ENCODE measurements at places on chromosomes 4 and X.

DNA sequence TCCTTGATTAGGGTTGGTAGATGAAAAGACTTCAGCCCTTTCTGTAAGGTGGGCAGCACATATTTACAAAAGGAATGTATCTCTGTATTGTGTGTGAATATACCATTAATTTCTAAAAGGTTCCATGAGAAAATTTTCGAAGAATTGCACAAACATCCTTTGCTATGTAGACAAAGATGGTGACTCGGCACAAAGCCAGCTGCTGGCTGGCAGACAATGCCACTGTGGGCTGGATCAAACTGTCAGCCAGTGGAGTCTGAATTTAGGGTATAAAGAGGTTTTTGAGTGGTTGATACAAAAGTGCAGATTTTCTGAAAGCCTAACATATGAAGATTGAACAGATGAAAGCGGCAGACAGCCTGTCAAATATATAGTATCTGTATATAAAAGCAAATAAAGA lies 5.6 kb upstream of the TXK start:
- no peak for DNase-seq

GRCh38 chrX:135713795-135714194 lies 356 bp downstream of the CT45A1 start:
- DNase-seq: no peak

GRCh38 chr4:10160281-10160856 lies 43.8 kb upstream of the WDR1 start:
- DNase-seq: no peak

GRCh38 chr4:116877069-116877468 lies 208.3 kb downstream of the TRAM1L1 start:
- DNase-seq: no peak

- peak; percentile 6 for DNase-seq
Observed at GRCh38 chr4:158484173-158484885, 37.4 kb upstream of the RXFP1 start.

- no peak for DNase-seq
Observed at GRCh38 chr4:154315741-154316140, 175.9 kb downstream of the DCHS2 start.

DNA sequence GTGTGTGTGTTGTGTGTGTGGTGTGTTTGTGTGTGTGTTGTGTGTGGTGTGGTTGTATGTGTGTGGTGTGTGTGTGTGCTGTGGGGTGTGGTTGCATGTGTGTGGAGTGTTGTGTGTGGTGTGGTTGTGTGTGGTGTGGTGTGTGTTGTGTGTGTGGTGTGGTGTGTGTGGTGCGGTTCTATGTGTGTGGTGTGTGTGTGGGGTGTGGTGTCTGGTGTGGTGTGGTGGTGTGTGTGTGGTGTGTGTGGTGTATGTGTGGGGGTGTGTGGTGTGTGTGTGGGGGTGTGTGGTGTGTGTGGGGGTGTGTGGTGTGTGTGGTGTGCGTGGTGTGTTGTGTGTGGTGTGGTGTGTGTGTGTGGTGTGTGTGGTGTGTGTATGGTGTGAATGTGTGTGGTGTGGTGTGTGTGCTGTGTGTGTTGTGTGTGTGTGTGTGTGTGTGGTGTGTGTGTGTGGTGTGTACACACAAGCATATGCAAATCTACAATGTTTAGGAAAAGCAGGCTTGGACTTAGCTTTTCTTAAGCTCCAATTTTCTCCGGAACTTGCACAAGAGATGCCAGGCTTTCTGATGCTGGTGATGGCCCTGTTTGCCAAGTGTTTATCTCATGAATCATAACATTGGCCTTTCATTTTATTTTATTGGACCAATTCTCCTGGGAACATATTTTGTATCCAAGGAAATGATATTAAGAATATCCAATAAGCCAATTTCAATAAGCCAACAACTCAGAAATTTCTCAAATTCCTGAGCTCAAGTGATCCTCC lies 148.7 kb downstream of the SPATA18 start:
- DNase-seq: no peak

GRCh38 chr4:77036206-77036605 lies 39.6 kb downstream of the CCNI start:
- DNase-seq: peak; percentile 89

DNA sequence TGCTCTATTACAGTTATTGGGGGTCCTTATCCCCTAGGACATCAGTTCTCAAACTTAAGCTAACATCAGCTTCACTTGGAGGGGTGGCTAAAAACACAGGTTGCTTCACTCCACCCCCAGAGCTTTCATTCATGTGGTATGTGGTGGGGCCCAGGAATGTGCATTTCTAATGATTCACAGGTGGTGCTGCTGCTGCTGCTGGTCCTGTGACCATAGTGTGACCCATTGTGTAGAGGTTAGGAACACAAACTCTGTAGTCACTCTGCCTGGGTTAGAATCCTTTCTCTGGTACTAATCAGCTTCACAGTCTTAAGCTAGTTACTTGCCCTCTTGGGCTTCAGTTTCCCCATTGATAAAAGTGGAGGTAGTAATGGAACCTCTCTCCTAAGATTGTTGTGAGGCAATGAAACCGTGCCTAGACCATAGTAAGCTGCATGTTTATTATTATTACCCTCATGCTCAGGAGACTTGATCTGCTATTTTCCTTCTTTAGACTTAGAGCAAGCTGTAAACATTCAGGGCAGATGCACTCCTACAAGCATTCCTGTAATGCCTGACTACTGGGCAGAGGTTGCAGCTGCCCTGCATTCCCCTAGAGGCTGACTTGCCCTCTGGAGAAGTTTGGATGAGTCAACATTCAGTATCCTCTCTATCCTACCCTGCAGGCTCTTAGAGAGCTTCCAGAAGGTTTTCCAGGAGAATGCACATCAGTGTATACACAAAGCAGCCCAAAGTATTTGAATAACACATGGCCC lies 94.1 kb upstream of the ACSL4 start:
- DNase-seq: no peak

GRCh38 chr4:123127875-123128274 lies 205.5 kb upstream of the NUDT6 start:
- no peak for DNase-seq

GRCh38 chrX:33175201-33175600 lies 36.1 kb downstream of the DMD start:
- DNase-seq: no peak

- DNase-seq: no peak
Observed at GRCh38 chr4:41600243-41600912, 62.4 kb downstream of the LIMCH1 start.

GRCh38 chr4:87388901-87389300 lies 2.1 kb downstream of the HSD17B11 start:
- no peak for DNase-seq

- DNase-seq: no peak
Observed at GRCh38 chr4:99615170-99615820, 40.7 kb downstream of the MTTP start.

DNA sequence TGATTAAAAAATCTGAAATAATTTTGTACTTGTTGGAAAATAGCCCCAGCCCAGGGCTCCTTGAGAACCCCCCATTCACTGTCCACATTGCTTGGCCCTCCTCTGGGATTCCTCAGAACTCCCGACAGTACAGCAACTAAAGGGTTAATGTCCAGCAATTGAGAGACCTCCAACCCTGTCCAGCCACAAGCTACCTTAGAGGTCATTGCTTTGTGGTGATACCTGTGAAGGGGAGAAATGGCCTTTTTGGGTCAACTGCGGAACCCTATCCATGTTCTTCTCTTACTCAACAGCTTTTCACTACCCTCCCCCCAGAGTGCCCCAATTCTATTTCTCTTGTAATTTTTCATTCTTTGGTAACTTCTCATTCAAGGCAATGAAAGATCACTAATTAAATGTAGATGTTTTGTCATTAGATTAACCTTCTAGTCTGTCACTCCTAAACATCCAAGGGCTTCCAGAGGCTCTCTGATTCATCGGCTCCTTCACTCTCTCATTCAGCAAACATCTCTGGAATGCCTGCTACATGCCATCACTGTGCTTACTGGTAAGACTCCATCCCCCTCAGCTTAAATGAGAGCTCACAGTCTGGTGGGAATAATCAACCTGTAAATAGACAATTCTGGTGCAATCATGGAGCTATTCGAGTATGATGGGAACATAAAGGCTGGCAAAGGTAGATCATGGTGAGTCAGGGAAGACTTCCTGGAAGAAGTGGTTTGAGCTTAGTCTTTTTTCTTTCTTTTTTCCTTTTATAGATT lies 241.4 kb upstream of the PGRMC2 start:
- peak; percentile 99 for DNase-seq

DNA sequence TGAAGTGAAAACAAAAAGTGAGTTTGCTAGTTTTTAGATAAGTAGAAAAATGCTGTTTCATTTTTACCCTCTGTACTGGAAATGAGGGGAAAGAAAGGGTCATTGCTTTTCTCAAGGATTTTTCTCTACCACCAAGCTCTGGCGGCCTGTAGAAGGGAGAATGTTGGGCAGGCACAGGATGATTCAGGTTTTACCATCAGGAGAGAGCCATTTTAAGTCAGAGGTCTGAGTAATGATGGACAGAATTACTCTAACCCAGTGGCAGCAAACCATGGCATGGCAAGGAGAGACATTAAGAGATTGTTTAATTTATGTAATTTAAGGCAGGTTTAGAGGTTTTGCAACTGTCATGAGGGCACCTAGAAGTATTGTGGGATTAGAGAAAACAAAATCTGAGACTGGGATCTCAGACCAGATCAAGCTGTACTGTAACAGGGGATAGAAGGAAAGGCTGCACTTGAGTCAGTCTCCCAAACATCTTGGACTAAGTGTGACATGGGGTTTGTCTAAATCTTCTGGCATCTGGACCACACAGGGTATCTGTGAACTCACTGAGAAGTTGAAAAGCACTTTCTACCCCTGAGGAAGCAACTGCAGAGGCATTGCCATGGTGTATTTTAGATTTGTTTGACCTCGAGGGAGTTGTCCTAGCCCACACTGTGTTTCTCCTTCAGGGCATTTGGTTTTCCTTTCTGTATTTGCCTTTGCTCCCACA lies 81.6 kb downstream of the BANK1 start:
- no peak for DNase-seq
